ENCODE measurements at places on chromosomes 12 and 14.

DNA sequence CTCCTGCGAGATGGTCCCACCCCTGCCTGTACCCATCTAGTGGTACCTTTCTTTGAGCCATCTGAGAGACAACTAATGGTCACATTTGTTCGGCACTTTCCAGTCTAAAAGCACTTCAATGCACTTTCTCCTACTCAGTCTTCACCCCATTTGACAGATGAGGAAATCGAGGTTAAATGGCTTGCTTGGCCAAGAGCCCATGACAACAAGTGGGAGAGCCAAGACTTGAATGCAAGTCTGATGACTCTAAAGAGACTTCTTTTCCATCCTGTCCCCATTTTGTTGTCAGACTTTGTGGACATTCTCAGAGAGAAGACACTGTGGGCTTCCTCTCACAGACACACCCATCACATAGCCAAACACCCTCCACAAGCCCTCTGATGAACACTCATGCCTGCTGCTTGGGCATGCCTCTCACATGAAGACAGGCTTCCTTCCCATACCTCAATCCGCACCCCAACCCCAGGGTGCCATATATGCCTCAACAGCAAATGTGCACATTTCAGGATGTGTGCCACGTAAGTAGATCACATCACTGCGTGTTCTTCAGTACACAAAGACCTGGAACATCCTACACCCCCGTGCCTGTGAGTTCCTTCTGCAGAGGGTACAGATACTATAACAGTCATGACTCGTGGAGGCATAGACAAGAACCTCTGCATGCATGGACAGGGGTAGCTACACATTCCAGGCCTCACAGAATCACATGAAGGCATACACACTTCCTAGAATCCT lies 805 bp downstream of the MYH7 start:
- DNase-seq: no peak

DNA sequence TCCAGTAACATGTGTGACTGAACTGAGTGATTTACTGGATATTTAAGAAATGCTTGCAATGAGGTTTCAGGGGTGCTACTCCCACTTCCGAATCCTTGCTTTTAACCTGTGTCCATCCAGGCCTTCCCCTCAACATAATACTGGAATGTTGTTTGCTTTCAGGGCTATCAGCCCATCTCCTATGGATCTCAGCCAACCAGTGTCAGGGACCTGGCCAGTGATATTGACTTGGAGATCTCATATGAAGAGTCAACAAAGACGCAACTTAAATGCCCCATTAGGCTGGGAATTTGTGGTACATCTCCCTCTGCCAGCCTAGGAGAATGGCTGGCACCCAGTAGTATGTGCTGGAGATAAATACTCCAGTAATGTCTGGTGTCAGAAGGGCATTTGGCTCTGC lies 889 bp upstream of the IFT43 start:
- DNase-seq: no peak

DNA sequence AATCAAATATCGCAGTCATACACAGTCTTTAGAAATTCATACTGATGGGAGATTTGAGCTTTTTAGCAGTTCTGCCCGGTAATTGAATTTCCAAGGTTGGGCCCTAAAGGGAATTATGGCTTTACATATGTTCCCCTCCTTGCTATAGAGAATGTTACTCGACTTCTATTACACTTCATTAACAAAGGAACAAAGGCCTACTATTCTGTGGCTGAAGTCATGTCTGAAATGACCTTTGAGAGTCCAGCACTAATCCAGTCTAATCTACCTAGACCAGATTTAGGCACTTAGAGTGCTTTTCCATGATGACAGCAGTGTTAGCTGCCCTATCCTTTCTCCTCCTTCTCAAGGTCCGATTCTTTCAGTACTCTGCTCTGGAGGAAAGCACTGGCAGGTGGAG lies 305.3 kb downstream of the MED13L start:
- no peak for DNase-seq

GRCh38 chr12:101940400-101940950 lies 63.1 kb downstream of the DRAM1 start:
- no peak for DNase-seq

GRCh38 chr12:51980051-51980808 lies 26.5 kb upstream of the TAMALIN start:
- DNase-seq: peak; percentile 62

DNA sequence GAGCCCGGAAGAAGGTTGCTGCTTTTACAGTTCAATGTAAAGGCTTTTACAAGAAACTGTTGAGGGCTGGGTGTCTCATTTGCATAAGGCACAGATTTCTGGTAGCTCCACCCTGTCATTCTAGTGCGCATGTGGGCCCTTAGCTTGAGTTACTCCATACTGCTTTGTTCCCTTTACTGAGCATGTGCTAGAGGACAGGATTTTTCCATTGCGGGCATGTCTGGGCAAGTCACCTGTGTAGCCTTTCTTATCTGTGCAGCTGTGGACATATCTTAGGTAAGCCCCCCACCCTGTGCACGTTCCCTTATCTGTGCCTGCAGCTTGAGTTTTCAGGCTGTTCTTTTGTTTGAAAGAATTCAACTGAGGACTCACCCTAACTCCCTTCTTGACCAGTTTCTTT lies 56.2 kb upstream of the ARHGAP5 start:
- no peak for DNase-seq

- DNase-seq: no peak
These were observed 274.7 kb downstream of the SEC23A start for GRCh38 chr14:38828183-38828827.

- no peak for DNase-seq
These were observed 143.6 kb downstream of the DYRK2 start for GRCh38 chr12:67792185-67792584.

- no peak for DNase-seq
These were observed 35.5 kb upstream of the OSBPL8 start for GRCh38 chr12:76595056-76595455.

Data from left hindlimb (tissue), 1 donor.